ENCODE measurements at places on chromosomes 16 and 17. TPM values are rescaled to one million over a fixed set of nuclear protein-coding genes. Genes with fewer than 3 reads are reported as not detected.

Gene KRT33A
- total RNA-seq = not detected

Gene CA7
- not detected for total RNA-seq

Gene ZNF469
- 0.31 TPM for total RNA-seq

Gene DUS2
- total RNA-seq = 9.0 TPM

All from occipital lobe (tissue), 3 donors.